NCI-H524 treated with DMSO at 0.1 percent for 48 hours (cell line): ENCODE measurements at places on chromosomes 5 and 9.

DNA sequence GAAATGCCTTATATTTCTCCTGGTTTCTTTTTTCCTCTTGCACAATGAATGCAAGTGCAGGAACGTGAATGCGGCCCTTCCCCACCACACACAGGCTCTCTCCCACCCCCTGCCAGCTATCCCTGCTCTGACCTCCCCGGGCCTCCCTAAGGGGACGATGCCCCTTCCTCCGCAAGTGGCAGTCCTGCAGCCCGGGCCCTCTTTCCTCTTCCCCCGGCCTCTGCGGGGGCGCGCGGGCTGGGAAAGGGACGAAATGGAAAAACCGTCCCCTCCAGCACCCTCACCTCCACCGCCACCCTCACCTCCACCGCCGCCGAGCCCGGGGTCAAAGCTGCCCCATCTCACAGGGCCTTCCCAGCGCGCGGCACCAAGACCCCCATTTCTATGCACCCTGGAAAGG is 44.7 kb downstream of the GAS1 start:
- no peak for DNase-seq

DNA sequence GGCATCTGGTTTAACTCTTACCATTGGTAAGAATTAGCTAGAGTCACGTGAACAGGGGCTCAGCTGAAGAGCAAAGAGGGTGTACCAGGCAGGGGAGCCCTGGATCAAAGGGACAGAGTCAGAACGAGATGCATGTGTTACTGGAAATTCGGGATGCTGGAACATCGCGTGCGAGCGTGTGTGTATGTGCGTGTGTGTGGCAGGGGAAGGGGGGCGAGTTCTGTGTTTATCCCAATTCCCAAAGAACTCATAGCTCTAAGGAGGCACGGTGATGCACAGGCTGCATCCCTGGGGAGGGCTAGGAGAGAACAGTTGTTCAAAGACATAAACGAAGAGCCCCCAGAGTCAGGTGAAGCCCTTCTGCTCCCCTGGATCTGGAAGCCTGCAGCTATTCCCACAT is 353.3 kb downstream of the GADD45G start:
- DNase-seq = no peak

DNA sequence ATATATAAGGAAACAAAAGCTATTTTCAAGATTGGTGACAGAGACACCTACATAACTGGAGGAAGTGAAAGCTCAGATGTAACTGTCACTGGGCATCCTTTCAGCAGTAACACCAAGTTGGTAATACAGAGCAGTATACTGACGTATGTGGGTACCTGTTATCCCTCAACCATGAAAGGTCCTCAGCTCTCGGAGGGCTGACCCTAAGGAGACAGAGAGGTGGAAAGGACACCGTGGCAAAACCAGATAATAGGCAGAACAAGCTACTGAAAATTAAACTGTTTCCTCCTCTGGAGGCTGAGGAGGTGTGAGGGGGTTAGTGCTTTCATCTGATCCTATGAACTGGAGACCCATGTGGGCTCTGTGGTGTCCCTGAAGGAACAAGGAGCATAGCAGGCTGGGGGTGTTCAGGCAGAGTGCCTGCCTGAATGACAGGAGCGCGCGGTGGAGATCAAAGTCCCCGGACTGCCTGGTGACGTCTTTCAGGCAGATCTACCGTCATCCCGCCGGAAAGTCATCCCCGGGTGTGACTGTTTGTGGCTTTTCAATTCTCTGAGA is 130.2 kb upstream of the FSTL4 start:
- DNase-seq = no peak

- DNase-seq = no peak
Measured at GRCh38 chr9:16898464-16898863, 28.0 kb upstream of the BNC2 start.

DNA sequence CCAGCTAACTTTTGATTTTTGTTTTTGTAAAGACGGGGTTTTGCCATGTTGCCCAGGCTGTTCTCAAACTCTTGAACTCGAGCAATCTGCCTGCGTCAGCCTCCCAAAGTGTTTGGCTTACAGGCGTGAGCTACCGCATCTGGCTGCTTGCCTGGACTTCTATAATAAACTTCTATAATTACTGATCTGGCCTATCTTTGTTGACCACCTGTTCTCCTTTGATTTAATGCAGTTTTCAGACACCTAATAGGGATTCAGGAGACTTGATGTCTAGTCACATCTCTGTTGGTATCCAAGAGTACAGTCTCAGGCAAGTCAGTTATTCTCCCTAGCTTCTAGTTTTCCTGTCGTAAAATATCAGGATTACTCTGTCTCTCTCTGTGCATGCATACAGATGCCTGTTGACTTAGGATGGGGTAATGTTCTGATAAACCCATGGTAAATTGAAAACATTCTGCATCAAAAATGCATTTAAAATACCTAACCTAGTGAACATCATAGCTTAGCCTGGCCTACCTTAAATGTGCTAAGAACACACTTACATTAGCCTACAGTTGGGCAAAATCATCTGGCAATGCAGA is 51.5 kb upstream of the NR3C1 start:
- DNase-seq = no peak

- DNase-seq = no peak
Measured at GRCh38 chr5:51902512-51902911, 519.3 kb downstream of the ISL1 start.

DNA sequence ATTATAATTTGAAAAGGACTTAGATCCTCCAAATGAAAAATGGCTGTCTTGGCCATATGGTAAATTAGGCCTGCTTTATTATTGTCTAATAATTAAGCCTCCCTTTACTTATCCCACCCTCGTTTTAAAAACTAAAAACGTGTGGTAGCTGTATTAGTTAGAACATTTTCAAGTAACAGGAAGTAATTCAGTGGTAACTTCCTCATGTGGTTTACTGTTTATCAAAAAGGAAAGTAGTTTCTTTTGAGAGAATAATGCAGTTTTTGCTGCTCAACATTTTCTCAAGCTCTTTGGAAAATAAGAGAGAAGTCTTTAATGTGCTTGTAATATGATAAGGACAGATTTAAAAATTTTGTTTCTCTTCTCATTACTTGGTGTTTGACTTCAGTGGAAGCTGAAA is 26.0 kb downstream of the ZCCHC7 start:
- no peak for DNase-seq

- DNase-seq = no peak
Measured at GRCh38 chr5:143014017-143014651, 244.0 kb downstream of the ARHGAP26 start.

- no peak for DNase-seq
Measured at GRCh38 chr9:123327697-123328100, 28.3 kb upstream of the CRB2 start.

GRCh38 chr5:38249812-38250211 is 8.5 kb upstream of the EGFLAM start:
- DNase-seq = no peak

DNA sequence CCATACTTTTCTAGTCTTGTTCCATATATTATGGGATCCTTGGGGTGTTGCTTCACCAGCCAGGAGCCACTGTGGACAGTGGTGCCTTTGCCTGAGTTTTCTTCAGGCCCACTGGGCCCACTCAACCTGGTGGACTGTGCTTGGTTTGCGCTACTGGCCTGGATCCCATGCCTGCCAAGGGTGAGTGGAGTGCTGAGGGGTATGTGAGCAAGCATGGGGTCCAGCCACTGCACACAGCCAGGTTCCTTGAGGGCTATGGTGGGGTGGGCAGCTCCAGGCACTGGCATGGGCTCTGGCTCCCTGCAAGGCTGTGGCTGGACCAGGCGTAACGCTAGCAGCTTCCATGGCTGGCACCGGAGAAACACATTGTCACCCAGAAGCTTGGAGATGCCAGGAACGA is 13.2 kb upstream of the PRR16 start:
- DNase-seq = no peak

GRCh38 chr9:124661271-124661670 is 109.8 kb downstream of the NR6A1 start:
- DNase-seq = no peak

- no peak for DNase-seq
Measured at GRCh38 chr5:108654051-108654450, 93.6 kb upstream of the FER start.

DNA sequence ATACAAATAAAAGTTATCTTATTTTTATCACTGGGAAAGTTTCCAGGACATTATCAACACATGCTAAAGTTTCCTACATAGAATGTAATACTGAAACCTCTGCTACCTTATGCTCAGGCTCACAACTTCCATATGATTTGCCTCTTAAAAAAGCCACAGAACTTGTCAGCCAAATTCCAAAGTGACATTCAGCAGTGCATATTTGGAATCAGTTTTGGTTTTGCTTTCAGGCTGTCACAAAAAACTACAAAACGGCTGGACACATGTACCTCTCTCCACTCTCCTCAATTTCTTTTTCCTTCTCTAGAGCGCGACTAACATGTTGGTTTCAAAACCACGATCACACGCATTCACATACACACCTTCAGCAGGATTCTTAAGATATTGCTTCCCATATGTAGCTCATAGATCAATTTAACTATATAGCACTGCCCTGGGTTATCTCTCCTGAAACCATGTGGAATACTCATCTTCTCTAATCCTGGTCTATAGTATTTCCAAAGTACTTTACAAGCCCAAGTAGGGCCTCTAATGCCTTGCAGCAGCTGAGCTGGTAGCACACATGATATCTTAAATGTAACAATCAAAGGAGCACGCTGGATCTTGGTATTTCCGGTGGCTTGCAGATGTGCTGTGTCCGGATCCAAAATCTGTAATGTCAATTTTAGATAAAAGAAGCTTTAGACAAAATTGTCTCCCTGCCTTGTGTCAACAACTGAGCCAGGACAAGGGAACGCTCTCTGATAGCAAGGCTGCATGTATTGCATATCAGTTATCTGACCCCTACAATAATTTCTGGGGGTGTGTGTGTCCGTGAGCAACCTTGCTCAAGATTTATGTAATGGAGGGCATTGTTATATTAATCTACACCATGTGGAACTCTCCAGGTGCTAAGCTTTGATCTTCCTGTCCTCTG is 203.2 kb downstream of the DMRT2 start:
- DNase-seq = no peak

DNA sequence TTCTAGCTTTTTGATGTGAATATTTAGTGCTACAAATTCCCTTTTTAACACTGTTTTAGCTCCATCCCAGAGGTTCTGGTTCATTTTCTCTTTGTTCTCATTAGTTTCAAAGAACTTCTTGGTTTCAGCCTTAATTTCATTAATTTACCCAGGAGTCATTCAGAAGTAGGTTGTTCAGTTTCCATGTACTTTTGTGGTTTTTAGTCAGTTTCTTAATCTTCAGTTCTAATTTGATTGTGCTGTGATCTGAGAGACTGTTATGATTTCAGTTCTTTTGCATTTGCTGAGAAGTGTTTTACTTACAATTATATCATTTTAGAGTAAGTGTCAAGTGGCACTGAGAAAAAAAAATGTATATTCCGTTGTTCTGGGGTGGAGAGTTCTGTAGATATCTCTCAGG is 240.1 kb upstream of the RASA1 start:
- no peak for DNase-seq

DNA sequence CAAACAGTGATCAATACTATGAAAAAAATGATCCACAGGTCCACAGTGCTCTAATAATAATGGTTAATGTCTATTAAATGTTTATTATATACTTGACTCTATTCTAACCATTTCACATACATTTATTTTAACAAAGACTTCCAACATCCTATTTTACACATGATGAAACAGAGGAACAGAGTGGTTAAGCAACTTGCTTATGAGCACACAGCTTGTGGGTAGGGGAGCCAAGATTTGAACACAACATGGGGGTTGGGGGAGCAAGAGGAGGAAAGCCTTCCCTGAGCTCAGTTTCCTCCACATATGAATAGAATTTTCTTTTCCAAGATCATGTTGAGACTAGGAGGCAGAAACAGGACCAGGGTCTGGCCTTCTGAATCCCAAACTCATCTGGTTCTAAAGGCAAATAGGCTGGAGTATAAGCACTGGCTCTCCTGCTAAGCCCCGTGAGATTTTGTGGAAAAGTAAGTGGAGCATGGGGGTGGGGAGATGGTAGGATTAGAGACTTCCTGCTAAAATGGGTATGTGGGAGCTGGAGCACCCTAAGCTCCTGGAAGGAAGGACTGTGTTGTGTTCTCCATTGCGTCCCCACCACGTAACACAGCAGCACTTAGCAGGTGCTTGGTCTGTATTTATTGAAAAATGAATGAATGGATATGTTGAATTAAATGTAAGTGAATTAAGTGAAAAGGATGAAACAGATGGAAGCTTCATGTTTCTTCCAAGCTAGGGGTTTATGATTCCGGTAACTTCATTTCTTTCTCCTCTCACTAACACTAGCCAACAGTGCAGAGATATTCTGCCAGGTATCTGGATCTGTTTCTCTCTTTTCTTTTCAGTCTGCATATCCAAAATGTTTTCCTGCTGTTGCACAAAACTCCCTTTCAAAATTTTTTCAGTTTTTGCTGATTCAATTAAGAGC is 26.9 kb upstream of the GALNT10 start:
- DNase-seq = no peak

- DNase-seq = no peak
Measured at GRCh38 chr5:181047921-181048320, 7.9 kb downstream of the BTNL9 start.

- DNase-seq = no peak
Measured at GRCh38 chr5:172086194-172086975, 79.9 kb upstream of the FBXW11 start.

- no peak for DNase-seq
Measured at GRCh38 chr5:180284149-180284548, 7.7 kb downstream of the MAPK9 start.

DNA sequence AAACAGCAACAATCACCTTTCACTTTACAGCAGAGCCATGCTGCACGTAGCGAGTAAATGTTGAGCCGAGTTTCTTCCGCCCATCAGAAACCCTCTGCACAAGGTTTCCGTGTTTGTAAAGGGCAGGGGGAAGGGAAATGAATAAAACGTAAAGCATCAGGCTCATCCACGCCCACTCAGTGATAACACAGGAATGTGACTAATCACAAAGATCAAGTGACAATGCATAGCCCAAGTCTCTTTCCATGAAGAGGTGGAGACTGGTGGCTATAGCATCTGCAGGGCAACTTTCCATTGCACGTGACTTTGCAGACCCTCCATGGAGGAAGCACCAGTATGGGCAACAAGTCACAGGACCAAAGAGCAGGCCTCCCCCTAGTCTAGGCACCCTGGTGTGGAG is 56.6 kb downstream of the CAMSAP1 start:
- DNase-seq = no peak

DNA sequence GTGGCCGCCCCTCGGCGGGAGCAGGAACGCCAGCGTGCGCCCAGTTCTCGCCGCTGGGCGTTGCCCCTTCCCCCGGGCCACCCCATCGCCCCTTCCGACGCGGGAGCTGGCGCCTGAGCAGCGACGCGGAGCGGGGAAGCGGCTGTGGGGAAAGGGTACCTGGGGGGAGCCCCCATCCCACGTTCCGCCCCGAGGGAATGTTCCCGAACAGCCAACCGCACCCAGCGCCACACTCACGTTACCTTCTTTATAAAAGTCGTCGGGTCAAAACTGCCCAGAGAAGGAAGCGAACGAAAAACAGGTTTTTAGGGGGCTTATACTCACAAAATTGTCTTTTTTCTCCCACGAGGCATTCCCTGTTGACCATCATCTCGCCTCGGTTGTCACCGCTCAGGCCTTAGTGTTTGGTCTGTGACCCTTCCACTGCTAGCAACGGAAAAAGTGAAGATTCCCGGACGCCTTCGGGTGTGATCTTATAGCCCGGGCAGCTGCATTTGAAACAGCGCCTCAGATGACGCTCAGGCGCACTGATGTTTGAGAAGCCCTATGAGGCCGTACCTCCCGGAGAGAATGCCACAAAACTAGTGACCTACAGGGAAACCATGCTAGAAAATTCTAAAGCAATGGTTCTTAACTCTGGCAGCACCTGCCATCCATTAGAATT is 475 bp upstream of the GOLM1 start:
- DNase-seq = no peak
